ENCODE measurements at places on chromosomes 7 and 10.

- no peak for DNase-seq
Measured at GRCh38 chr10:29634764-29635625, at the start of gene SVIL. Gene SVIL, minus strand, starts transcription at chr10:29634971. Its CDS starts 79,913 bp downstream, at chr10:29555058.

DNA sequence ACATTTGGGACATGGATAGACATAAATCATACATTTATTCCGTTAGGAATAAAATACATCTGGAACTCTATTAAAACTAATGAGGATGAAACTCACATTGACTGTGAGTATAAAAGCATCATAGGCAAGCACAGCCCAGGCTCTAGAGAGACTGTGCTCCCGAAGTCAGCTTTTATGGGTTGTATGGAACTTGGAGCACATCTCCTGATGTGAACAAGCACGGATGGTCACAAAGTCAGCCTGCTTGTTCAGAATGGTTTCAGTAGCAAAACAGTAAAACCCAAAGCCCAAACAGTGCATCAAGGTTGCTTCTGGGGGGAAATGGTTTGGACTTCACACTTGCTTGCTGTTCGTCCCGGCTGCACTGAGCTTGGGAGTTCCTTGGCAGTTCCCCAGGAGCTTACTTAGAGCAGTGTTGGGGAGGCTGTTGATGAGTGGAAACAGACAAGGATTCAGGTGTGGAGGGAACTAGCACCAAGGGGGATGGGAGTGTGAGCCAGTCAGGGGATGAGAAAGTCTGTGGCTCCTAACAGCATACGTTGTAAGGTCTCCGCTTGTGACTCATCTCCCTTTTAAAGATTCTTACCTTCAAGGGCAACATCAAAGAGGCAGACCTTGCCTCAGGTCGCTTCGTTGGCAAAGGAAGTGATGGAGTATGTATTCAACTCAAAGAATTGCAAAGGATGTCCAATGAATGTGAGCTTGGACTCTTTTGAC, 19.7 kb upstream of the ITGA8 start:
- no peak for DNase-seq

DNA sequence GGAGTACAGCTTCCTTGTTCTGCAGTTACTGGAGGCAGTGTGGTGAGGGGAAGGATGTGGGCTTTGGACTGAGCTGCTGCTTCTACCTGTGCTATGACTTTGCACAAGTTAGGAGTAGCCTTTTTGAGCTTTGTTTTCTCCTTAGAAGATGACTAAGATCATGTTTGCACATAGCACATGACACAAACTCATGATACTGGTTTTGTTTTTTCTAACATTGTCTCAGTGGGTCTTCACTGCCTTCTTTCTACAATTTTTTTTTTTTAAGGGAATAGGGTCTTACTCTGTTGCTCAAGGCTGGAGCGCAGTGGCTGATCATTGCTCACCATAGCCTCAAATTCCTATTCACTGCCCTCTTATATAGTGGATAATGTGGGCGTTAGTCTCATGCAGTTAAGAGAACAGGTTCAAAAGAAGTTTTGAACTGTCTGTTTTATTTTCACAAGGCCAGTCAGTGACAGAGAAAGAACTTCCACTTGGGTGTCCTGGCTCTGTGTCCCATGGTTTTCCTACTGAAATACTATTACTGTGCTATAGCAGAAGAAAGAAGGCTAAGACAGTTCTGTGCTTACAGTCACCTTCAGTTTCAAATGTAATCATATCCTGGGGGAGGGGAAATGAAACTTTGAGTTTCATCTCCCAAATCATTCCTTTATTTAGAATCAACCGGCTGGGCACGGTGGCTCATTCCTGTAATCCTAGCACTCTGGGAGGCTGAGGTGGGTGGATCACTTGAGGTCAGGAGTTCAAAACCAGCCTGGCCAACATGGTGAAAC, 72.0 kb downstream of the KAT6B start:
- DNase-seq = no peak

DNA sequence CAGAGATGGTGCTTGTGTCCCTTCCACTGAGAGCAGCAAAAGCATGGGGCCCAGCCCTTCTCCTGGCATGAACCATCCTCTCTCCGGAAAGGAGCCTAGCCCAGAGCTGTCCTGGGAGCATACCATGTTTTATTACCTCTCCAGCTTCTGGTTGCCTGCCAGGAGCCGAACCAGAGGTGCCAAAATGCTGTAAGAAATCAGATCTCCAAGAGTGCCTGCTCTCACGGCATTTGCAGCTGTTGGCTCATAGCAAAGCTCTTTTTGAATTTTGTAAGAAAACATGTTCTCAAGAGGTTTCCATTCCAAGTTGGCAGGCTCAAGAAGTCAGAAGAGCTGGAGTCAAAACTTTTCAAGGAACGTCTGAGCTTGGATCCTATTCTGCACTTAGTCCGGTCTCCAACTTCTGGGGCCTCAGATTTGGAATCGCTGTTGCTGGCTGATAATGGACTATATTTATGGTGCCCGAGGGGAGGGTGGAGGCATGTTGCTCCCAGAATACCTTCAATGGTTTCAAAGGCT, 211.7 kb upstream of the MKI67 start:
- no peak for DNase-seq

DNA sequence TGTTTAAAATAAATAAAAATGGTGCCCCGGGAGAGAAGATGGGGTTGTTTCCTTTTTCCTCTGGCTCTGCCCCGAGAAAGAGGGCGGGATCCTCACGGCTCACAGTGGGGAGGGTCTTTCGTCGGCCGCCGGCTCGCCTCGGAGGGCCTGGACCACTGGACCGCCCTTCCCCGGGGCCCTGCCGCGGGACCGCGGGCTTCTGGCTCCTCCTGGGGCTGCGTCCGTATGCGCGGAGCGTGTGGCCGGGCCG, 3.5 kb upstream of the IGF2BP3 start:
- no peak for DNase-seq

- DNase-seq = no peak
Measured at GRCh38 chr10:12605580-12606405, 256.4 kb downstream of the CAMK1D start.

GRCh38 chr7:425794-426188, 93.9 kb downstream of the PDGFA start:
- DNase-seq = no peak
